ENCODE measurements at places on chromosomes 11 and 22.

DNA sequence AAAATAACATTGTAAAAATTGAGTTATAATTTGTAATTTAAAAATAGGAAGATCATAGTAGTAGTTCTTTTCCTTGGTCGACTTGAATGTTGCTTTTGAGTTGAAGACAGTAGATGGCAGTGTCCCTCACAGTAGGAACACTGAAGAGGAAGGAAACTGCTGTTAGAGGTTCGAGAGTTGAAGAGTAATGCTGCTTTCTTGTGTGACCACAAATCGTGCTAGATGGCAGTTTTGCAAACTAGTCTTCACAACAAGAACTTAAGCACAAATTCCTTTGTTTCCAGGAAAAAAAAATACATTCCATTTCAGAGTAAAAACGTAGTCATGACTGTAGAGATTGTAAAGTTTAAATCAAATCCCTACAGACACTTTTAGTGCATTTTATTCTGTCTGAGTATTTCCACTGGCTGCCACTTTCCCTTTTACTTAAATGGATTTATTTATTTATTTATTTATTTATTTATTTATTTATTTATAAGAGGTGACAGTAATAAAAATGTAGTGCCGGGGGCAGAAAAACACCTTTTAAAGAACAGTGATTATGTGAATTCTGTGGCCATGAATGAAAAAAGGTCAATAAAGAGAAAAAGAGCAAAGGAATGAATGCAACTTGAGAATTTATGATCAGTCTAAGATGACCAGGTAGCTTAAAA is 54.6 kb downstream of the SPECC1L start:
- DNase-seq: peak; percentile 42

DNA sequence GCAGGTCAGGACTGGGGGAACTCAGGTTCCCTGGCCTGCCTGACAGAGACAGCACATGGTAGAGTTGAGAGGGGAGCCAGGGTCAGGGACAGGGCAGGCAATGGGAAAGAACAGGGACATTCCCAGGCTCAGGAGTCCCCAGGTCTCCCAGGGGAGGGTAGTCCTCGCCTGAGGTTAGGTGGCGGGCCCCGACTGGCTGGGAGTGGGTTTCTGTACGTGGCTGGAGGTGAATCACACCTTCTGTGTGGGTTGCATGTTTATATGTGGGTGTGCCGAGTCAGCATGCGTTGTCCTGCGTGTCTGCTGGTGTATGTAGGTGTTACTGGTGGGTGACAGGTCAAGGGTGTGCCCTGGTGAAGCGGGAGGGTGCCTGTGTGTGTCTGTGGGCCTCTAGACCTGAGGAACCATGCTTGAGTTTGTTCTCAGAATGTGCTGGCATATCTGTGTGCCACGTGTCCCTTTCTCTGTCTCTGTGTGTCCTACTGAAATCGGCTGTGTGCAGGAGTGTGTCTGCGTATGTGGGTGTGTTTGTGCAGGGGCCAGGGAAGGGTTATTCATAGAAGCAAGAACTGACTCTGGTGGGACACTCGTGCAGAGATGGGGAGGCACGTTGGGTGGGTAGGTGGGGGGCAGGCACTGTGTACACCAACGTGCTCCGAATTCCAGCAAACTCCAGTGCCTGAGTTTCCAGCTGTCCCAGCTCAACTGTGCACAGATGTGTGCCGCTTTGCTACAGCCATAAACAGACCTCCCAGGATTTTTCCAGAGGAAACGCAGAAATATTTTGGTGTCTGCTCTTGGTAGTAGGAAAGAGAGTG is 23.8 kb upstream of the OAF start:
- no peak for DNase-seq

GRCh38 chr11:77879218-77879617 is 58.3 kb downstream of the AAMDC start:
- DNase-seq: no peak

GRCh38 chr11:20363149-20363499 is 390 bp upstream of the HTATIP2 start:
- DNase-seq: peak; percentile 58

- no peak for DNase-seq
Observed at GRCh38 chr11:14070896-14071295, 108.4 kb downstream of the SPON1 start.

DNA sequence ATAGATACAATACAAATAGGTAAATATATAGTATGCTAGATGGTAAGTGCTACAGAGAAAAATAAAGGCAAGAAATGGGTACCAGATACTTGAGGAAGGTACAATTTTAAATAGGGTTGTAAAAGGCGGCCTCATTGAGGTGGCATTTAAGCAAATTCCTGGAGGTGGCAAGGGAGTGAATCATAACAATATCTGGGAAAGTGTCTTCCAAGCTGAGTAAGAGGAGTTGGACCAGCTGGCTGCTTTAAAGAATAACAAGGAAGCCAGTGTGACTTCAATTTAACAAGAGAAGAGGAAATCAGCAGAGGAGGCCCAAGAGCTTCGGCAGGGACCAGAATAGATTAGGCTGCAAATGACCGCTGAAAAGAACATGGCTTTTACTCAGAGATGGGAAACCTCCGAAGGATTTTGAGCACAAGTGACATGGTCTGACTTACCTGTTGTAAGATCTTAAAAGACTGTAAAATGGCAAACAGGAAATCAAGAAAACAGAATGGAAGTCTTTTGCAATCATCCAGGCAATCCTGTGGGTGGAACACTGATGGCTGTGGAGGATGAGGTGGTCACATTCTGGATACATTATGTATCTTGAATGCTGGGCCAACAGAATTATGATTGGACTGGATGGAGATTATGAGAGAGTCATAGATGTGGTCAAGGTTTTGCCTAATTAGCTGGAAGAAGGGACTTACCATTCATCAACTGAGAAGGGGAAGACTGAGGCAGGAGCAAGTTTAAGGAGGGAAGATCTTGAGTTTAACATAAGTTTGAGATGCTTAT is 77.2 kb downstream of the RDX start:
- no peak for DNase-seq

DNA sequence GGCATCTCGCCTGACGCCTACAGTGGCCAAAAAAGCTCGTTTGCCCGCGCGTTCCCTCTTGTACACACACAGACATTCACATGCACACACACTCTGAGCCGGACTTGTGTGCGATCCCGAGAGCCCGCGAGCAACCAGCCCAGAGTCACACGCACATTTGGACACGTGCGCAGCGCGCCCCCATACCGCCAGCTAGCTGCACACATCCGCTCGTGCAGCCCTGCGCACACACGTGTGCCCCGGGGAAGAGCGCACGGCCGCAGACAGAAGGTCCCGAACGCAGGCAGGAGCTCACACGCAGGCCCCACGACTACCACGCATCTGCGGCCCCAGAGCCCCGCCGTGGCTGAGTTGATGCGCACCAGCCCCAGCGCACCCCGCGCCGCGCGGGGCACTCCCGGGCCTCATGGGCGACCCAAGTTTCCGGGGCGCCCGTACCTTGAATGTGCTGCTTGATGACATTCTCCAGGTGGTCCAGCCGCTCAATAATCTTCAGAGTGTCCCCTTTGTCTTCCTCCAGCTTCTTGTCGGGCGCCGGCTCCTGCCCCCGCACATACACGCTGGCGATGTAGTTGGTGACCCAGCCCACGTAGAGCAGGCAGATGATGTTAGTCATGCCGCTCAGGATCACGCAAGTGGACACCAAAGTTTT is 758 bp downstream of the GALNT18 start:
- DNase-seq: peak; percentile 84

DNA sequence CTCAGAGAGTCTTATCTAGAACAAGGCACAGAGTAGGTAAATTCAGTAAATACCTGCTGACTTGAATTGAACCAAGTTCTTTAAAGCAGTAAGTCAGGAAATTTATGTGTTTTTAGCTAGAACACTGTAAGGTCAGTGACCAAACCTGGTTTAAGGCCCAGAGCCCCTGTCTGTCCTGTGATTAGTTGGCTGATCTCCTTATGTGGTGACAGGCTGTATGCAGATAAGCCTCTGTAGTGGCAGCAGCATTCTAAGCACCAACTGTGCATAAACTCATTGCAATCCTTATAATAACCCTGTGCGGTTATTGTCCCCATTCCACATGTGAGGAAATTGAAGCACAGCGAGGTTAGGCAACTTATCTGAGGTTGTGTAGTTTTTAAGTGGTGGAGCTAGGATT is 40.5 kb downstream of the FBXO7 start:
- DNase-seq: no peak

- no peak for DNase-seq
Observed at GRCh38 chr11:1889224-1889930, 2.3 kb downstream of the PRR33 start.

DNA sequence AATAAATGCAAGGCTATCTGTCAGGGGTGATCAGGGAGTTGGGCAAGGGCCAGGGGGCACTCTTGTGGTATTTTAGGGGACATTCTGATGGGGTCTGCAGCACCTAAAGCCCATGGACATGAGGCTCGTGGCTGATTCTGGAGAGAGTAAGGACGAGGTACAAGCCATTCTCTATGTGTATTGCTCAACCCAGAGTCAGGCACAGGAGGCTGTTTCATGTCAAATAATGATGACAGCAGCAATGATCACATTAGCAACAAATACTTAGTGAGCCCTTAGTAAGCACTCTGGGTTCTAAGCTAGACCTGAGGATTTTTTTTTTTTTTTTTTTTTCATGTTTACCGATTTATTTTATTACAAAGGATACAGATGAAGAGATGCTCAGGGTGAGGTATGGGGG is 83.5 kb upstream of the THY1 start:
- DNase-seq: no peak

DNA sequence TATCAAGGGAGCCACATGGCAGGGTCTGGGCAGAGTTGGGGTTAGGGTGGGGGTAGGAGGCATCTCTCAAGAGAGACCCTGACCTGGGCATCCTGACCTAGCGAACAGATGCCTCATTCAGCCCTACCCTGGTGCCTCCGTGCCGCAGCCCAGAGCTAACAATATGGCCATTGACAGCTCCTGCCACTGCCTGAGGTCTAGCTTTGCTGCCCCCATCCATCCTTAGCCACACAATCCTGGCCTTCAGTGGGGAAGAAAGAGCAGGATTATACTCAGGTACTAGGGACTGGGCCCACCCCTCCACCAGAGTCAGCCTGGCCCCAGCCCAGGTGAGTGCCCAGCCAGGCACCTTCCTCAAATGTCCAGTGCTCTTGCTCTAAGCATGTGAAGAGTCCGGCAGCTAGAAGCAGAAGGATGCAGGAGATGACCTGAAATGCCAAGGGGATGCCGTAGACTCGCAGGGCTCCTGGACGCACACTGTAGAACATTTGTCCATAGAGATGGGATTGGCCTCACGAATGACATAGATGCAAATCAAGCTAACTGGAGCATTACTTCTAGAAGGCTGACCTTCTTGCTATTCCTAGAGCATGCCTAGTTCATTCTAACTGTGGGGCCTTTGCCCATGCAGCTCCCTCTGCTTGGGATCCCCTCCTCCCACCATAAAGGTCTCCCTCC is 13.3 kb upstream of the SERPINH1 start:
- DNase-seq: no peak

- DNase-seq: peak; percentile 89
Observed at GRCh38 chr11:78564490-78565467, 9.9 kb downstream of the NARS2 start.

- DNase-seq: no peak
Observed at GRCh38 chr11:36365907-36366306, 69.8 kb downstream of the PRR5L start.

GRCh38 chr11:121645596-121645995 is 192.8 kb upstream of the SORL1-AS1 start:
- DNase-seq: no peak

GRCh38 chr11:84381666-84382065 is 1095.5 kb upstream of the CCDC90B start:
- no peak for DNase-seq

- DNase-seq: no peak
Observed at GRCh38 chr11:120521176-120521575, 9.6 kb downstream of the GRIK4 start.

Measured in DMS53 (cell line).